ELF-1 (cell line): ENCODE measurements at places on chromosomes 2 and 18.

- no peak for DNase-seq
Observed at GRCh38 chr18:49206717-49207116, 253.7 kb downstream of the DYM start.

DNA sequence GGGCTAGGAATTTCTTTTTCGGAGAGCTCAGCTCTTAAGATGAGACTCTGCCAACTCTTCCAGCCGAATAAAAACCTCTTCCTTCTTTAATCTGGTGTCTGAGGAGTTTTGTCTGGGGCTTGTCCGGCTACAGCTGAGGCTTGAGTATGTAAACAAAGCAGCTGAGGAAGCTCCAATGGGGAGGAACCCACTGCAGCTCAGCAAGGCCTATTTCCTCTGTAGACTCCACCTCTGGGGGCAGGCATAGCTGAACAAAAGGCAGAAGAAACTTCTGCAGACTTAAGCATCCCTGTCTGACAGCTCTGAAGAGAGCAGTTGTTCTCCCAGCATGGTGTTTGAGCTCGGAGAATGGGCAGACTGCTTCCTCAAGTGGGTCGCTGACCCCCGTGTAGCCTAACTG, 838.7 kb downstream of the CCDC85A start:
- DNase-seq = no peak

GRCh38 chr18:12032786-12033642, 51.7 kb downstream of the IMPA2 start:
- no peak for DNase-seq

GRCh38 chr2:112915300-112916144, 4.6 kb downstream of the IL37 start:
- DNase-seq = no peak

DNA sequence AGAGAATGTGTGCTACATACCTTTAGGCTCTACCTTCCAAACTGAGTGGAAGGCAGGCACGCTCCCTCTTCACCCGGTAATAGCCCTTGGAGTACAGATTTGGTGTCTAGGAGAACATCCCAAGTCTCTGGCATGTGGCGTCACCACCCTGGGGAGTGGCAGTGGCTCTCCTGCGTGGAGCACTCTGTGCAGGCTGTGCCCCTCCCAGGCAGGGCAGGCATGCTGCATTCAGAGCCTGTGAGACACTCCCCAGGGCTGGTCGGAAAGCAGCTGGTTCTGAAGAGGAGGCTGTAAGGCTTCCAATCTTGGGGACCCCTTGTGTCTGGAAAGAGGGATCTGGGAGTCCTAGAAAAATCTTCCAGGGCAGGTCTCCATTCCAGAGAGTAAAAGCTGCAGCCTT, 193.3 kb downstream of the ANKRD30B start:
- no peak for DNase-seq

GRCh38 chr2:96839875-96840850, 3.7 kb downstream of the ANKRD23 start:
- DNase-seq = no peak

GRCh38 chr2:240956935-240957655, 41.3 kb upstream of the SNED1 start:
- DNase-seq = no peak

- DNase-seq = no peak
Observed at GRCh38 chr2:97988722-97989121, 7.0 kb downstream of the TMEM131 start.

- DNase-seq = no peak
Observed at GRCh38 chr2:203002054-203002821, 12.4 kb upstream of the NBEAL1 start.

DNA sequence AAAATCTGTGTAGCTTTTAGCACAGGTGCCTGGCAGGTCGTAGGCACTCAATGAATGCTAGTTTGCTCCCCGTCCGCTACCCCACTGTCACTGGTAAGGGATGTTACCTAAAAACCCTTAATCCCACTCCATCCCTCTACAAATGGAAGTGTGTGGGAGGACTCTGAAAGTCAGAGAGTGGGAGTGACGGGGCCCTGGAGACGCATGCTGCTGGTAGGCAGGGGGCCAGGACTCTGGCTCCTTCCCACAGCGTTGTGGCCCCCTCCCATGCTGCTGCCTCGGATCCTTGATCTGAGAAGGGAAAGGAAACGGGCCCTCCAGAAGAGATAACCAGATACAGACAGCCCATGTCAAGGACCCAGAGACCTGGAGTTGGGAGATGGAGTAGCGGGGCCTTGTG, 249.3 kb downstream of the HAUS1 start:
- no peak for DNase-seq

- DNase-seq = peak; percentile 82
Observed at GRCh38 chr2:84905181-84906107, at the start of gene TMSB10. TMSB10 (plus strand) TSS chr2:84905656.

DNA sequence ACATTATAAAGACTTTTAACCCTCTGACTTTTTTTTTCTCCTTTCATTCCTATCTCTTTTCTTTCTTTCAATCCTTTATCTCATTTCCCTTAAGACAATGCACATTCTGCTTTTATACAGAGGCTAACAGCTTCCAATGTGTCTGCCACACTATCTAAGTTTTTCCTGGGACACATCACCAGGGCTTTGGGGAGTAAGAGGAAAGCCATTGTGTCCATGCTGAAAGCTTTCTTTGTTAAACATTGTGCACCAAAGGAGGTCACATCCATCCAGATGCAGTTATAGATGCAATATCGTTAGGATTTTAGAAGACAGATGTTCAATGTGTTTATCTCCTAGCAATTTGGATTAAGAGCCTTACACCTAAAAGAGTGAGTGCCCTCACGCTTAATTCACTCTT, 534.1 kb downstream of the CNTNAP5 start:
- no peak for DNase-seq

GRCh38 chr2:224094413-224094812, 55.3 kb upstream of the SERPINE2 start:
- no peak for DNase-seq

DNA sequence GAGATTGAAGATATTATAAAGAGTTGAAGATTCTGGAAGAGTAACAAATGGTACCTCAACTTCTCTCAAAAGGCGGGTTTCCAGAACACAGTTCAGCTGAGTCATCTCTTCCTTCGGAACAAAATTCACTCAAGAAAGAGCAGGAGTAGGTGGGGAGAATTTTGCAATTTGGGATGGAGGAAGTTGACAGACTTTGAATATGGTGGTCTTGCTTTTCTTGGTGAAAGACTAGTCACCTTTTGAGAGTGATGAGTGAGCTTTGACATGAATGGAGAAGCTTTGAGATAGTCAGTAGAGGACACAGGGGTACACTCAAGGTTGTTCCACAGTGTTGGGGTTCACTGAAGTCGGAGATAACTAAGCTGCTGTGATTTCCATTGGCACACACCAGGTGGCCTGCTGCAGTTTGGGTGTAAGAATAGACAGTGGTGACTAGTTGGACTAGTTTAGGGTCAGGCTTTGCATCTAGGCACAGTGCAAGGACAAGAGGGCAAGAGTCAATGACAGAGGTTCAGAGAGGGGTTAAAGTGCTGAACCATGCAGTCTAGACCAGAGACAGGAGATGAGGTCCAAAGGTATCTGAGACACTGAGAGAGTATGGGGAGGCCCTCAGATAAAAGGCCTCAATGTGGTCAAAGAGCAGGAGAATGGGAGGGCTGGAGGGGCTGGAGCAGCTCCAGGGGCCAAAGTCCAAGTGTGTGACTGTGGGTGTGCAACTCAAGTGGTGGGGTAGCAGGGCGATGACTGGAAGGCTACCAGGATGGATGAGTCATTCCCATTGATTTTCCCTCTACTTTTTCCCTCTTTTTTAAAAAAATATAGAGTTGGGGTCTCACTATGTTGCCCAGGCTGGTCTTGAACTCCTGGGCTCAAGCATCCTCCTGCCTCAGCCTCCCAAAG, 7.7 kb downstream of the CCL20 start:
- DNase-seq = no peak

- no peak for DNase-seq
Observed at GRCh38 chr2:235637896-235638295, 144.1 kb downstream of the AGAP1 start.

DNA sequence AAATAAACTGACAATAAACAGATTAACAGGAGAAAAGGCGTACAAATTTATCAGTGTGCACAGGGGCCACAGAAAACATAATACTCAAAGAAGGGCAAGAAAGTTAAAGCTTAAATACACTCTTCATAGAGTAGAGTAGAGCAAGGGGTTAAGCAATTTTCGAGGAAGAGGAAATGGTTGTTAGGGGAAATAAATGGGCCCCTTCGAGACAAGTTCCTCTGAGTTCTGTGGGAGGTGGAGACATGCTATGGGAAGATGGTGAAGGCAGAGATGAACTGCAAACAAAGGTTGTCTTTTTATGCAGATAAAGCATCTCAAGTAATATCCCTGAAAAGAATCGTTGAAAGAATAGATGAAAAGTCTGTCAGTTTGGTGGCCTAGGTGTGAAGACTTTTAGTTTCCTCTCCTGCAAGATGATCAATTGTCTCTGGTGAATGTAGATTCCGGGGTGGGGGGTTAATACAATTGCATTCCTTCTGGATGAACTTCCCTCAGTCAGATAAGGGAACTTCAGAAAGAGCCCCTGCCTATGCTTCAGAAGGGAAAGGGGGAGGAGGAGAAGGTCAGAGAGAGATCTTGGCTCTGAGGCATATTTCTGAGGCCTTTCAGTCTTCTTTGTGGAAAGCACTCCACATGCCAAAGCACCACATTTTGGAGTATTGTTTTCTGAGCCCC, 127.0 kb downstream of the METTL4 start:
- no peak for DNase-seq

GRCh38 chr2:234102112-234102511, 51.6 kb downstream of the SPP2 start:
- peak; percentile 5 for DNase-seq

DNA sequence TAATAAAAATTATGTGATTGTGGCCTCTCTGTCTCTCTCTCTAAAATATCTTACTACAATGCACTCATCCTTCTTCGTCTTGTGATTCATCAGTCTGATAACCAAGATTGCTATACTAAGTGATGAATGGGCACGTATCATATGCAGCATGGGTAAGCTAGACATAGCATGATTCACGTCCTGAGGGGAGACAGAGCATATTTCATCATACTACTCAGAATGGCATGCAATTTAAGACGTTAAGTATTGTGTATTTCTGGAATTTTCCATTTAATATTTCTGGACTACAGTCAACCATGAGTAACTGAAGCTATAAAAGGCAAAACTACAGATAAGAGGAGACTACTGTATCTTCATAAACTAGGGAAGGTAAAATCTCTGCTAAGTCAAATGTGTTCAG, 97.0 kb upstream of the CD226 start:
- DNase-seq = no peak

DNA sequence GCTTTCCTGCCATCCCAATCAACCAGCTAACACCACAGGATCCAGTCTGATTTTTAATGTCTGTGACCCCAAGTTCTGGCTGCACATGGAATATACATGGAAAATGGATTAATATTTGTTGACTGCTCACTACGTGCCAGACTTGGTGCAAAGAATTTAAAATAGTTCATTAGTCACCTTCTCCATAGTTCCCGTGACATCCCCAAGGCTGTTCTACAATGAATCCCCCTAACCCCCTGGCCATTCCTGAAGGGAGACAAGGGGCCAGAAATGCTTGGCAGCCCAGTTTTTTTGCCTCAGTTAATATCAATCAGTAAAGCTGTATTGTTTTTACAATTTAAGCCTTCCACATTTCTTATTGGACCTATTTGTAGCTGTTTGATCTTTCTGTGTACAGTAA, 71.0 kb upstream of the ST3GAL5 start:
- no peak for DNase-seq

GRCh38 chr18:56716692-56717146, 65.6 kb downstream of the WDR7 start:
- DNase-seq = no peak

- no peak for DNase-seq
Observed at GRCh38 chr18:58388736-58389135, 240.2 kb downstream of the ALPK2 start.
